ENCODE measurements at places on chromosomes 12 and 14.

DNA sequence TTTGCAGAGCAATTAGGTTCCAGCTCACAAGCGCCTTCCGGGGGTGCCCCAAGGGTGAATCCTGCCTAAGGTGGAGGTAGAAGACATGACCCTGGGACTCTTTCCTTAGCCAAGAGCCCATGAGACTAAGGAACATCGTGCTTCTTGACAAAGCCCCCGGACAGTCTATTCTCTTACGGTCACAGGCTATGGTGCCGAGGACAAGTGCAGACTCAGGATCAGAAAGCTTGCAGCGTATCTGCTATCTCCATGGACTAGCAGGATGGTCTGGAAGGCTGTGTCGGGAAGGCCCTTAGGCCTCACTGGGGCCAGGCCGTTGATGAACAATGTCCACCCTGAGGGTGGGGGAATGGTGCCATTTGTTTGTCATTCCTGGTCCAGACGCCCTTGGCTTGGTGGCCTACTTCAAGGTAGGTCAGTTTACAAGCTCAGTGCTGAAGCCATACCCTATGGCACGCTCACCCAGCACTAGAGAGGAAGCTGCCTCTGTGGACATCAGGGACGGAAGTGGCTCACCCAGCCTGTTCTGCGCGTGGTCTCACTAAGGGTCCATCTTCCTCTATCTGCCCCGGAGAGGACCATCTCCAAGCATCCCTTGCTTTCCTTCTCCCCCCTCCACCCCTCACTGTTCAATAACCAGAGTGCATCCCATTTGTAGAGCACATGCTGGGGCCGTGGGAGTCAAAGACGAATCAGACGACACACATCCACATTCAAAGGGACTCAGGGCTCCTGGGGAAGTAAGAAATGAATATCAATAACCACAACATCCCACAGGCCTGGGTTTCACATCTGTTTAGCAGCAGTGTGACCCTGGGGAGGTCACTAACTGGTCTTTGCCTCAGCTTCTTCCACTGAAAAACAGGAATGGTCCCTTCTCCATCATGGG is 45.0 kb upstream of the IQSEC3 start:
- peak; percentile 33 for DNase-seq

DNA sequence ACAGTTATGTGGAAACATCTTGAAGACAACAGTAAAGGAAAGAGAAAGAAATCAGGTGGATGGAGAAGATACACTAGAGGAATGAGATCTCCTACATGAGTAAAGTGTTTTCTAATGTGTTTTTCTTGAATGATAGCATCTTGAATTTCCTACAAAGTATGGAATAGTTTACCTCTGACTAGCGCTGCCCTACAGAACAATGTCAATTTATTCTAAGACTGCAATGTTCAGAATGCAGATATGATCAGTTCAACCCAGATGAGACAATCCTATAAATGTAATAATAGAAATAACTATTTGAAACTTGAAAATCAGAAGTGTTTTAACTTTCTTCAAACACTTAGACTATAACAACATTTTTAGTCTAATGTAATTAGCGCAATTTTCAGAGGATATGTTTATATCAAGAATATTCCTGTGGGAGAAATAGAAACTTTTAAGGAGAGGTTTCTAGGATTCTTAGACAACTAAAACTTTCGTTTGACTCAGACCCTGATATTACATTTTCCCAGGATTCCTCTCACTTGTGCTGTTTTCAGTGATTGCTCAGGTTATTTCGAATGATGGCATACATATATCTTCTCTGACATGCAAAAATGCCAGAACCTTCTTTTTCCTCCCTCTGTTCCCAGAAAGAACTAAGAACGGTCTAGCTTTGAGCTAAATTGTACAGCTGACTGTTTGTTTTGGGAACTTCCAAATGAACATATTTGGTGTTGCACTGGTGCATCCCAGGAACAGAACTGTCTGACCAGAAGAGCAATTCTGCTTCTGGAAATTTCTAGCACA is 1017.4 kb downstream of the DIO2 start:
- DNase-seq, result no peak

GRCh38 chr12:125185740-125186470 is 120.7 kb downstream of the AACS start:
- peak; percentile 34 for DNase-seq

- DNase-seq, result no peak
Measured at GRCh38 chr14:101020834-101021370, 117.4 kb upstream of the RTL1 start.

DNA sequence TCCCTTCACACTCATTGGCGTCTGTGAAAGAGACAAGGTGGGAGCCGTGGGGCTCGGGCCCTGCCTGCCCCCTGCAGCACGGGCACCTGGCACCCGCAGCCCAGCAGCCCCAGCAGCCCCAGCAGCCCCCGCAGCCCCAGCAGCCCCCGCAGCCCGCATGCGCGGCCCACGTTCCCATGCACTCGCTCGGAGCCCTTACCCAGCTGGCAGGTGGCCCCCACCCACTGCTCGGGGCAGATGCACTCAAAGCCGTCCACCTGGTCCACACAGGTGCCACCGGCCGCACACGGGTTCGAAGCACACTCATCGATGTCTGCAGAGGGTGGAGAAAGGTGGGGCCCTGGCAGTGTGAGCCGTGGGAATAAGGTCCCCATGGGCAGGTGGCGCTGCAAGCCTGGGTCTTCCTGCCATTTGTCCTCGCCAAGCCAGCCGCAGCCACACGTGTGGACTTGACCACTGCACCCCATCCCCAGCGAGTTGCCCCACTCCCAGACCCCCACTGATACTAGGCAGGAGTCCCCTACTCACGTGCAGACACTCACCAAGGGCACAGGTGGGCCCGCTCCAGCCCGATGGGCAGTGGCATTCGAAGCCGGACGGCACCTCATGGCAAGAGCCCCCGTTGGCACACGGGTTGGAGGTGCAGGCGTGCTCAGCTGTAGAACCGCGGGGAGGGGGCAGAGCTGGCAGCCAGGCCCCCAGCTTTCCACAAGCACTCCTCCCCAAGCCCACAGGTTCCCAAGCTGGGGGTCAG is 17.3 kb downstream of the JAG2 start:
- DNase-seq, result no peak

DNA sequence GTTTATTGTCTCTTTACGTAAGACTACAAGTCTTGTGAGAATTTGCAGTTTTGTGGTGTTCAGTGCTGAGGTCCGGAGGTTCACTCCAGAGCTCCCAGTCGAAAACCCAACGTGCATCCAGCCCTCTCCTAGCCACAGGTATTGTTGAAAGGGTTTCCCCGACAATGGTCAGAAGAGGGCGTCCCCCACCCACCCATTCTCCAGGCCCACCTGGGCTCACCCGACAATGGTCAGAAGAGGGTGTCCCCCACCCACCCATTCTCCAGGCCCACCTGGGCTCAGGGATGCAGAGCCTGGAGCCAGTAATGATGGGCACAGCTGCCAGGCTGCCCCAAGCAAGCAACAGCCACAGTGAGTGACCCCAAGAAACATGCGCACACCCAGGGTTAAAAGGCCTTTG is 126.8 kb upstream of the EVL start:
- no peak for DNase-seq

GRCh38 chr12:19683178-19683927 is 244.1 kb downstream of the AEBP2 start:
- no peak for DNase-seq

- no peak for DNase-seq
Measured at GRCh38 chr12:86623267-86623666, 367.1 kb upstream of the MGAT4C start.

DNA sequence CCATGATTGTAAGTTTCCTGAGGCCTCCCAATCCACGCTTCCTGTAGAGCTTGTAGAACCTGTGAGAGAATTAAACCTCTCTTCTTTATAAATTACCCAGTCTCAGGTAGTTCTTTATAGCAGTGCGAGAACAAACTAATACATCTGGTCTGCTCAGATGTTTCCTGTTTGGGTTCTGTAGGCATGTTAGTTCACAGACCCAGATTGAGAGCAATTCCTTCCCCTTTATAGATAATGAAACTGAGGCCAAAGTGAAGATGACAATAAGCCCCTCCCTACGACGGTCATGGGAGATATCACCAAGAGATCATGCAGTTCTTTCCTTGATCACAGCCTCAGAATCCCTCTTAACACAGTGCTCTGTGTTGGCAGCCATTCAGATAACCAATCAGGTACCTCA is 76.5 kb upstream of the CLMN start:
- DNase-seq, result no peak

- DNase-seq, result no peak
Measured at GRCh38 chr12:53223389-53224060, 8.5 kb downstream of the RARG start.

DNA sequence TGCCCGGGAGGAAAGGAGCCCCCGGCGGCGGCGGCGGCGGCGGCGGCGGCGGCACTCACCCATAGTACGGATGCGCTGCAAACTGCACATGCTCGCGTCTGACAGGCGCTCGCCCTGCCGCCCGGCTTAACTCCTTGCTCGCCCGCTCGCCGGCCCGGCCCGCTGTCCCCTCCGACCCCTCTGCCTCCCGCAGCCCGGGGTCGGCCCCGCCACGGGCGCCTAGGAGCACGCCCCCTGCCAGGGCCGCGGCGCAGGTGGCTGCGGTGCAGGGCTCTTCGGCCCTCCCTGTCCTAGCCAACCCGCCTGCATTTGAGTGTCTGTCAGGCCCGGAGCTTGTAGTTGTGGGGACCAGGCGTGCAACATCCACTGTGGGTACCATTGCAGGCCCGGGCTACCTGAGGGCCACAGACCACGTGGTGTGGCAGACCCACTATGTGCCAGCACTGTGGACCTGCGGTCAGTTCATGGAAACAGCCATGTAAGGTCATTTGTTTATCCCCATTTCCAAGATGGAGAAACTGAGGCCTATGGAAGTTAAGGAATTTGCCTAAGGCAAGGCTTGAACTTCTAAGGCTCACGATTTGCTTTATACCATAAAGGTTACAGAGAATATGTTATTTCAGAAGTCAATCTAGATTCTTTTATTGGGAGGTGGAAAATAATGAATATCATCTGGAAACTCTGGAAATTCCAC is 17.6 kb upstream of the PLEKHH1 start:
- peak; percentile 19 for DNase-seq

DNA sequence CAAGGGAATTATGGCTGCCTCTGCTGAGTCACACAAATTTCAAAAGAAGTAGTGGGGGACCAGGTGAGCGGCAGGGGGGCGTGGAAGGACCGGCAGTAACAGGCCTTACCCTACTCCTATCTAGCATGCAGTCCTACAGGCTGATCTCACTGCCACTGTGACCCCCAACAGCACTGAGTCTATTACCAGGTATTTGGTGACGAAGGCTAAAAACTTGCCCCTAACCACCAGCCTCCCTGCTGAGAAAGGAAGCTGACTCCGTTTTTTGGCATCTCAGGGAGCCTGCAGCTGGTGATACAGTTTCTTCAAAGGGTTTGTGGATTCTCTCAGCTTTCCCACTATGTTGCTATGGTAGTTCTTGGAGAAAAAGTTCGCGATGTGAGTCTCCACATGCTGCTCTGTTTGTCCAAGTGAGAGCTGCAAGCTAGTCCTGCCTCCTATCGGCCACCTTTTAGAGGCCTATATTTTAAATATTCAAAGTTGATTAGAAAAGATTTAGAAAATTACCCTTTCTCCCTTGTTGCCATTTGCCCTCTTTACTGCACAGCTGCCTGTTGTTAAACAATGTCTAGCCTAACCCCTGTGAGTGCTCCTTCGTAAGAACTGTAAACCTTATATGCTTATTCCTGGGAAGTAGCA is 57.1 kb upstream of the SLCO1B1 start:
- no peak for DNase-seq

GRCh38 chr12:108547686-108548085 is 13.3 kb downstream of the SART3 start:
- no peak for DNase-seq

DNA sequence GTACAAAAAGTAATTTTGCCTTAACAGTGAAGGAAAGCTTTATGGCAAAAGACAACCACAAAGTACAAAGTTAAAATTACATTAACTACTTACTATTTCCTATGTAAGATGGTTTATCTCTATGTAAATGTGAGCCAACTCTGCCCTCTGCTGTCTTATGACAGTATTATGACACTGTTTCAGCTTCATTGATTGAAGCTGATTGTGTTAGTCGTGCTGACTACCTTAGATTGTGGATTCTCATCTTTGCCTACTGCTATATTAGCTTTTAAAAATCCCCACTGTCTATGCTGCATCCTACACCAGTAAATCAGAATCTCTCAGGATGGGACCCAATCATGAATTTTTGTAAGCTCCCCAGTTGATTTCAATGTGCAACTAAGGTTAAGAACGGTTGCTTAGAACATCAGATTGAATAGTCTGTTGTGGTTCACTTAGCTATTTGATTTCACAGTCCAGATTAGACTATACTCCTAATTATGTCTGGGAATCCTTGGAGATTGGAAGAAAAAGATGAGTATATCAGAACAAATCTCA is 12.2 kb upstream of the SPTB start:
- no peak for DNase-seq

DNA sequence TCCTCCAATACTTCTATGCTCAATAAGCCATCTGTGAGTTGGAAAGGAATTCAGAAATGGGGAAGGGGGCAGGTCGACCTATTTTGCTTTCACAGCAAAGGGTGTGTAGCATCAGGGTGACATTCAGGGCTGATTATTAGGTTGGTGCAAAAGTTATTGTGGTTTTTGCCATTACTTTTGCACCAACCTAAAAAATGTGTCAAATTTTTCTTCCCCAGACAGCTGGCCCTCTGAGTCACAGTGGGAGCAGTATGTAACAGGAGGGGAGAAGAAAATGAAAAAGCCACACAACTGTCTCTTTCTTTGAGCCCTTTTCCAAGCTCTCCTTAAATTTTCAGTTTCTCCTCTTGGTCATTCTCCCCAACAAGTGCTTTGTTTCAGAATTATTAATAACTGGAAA is 47.1 kb upstream of the GZMB start:
- no peak for DNase-seq

DNA sequence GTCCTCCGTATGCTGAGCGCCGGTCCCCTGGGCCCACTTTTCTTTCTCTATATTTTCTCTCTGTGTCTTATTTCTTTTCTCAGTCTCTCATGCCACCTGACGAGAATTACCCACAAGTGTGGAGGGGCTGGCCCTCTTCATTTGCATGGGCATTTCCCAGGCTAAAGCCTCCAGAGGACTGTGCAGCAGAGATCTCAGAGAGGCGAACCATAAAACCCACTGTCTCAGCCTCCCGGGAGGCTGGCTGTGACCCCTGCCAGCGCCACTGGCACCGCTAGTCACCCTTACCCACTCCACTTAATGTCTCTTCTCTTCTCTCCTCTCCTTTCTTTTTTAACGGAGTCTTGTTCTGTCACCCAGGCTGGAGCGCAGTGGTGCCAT is 7.1 kb upstream of the SERPINA9 start:
- DNase-seq, result no peak

DNA sequence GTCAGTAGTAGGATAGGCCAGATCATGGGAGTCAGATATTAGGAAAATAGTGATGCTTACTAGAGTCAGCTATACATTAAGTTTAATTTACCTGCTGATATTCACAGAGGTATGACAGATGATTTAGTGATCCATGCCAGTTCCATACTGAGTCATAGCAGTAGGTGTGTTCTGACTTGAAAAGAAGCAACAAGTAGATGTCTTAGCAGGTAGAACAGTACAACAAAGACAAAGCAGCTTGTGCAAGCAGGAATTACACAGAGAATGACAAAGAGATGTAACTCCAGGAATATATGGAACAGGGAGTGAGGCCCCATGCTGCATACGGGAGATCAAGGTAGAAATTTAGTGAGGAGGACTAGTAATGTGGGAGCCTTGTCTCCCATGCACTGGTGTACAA is 556.9 kb downstream of the SLC16A7 start:
- no peak for DNase-seq

All from stimulated activated CD4-positive, alpha-beta T cell treated with anti-CD3 and anti-CD28 coated beads, Interleukin-15, amount 100 ng/mL, for 48 hours (primary cell).